ENCODE measurements at places on chromosomes 7 and 10.

- no peak for DNase-seq
These were observed 59.1 kb upstream of the ZNF32 start for GRCh38 chr10:43707770-43708169.

DNA sequence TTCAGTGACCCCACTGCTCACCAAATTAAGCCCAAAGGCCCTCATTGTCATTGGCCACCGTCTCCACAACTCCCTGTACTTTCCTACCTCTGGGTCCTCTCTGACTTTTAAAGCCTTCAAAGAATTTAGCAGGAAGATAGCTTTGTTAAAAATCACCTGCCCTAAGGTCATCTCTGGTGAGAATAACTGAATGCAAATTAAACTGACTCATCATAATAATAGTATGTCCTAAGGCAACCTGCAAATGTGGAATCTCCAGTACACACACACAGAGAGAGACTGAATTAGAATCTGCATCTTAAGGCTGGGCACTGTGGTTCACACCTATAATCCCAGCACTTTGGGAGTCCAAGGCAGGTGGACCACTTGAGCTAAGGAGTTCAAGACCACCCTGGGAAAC is 24.1 kb downstream of the OAT start:
- DNase-seq, result no peak

DNA sequence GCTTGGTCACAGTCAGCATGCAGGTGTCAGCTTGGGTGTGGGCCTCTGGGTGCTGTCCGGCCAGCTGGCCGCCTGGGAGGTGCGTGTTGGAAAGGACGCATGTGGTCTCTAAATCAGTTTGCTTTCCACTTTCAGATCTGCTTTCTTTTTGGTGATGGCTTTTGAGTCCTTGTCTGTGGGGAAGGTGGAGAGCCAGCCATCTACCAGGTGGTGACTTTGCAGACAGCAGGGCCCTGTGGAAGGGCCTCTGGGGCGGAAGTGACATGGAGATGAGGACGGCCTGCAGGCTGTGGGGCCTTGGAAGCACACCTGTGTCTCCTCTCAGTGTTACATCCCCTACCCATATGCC is 59.4 kb downstream of the WDR37 start:
- DNase-seq, result no peak

- no peak for DNase-seq
These were observed 819.6 kb upstream of the SORCS1 start for GRCh38 chr10:107984149-107984548.

- DNase-seq, result no peak
These were observed 977 bp downstream of the CACNB2 start for GRCh38 chr10:18140957-18141845.

DNA sequence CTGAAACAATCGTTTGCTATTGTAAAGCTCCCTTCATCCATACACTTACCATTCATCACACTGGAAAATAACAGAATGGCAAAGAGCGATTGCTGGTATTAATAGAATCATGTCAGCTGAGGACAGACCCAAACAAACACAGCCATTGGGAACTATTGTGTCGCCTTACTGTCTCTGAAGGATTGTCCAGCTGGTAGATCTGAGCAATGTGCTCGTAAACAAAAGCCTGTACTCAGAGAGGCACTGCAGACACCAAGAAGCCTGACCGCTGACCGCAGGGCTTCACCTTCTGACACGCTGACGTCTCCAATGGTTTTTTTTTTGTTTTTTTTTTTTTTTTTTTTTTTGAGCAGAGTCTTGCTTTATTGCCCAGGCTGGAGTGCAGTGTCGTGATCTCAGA is 151.0 kb upstream of the FRMD4A start:
- DNase-seq, result no peak

DNA sequence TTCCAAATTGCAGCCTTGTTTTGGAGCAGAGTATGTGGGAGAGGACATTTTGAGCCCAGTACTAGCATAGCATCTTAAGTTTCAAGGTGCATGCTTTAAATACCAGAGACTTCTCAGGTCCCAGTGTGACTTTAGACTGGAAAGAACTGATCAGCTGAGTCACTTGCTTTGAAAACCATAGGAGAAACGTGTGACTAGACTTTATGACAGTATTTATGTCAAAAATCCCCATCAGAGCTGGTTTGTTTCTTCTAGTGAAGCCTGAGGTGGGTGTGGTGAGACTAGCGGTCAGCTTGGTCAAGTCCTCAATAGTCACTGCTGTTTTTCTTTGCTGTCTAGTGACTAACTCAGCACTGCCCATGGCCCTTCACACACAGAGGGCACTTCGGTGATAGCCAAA is 724.2 kb downstream of the GATA3 start:
- no peak for DNase-seq

DNA sequence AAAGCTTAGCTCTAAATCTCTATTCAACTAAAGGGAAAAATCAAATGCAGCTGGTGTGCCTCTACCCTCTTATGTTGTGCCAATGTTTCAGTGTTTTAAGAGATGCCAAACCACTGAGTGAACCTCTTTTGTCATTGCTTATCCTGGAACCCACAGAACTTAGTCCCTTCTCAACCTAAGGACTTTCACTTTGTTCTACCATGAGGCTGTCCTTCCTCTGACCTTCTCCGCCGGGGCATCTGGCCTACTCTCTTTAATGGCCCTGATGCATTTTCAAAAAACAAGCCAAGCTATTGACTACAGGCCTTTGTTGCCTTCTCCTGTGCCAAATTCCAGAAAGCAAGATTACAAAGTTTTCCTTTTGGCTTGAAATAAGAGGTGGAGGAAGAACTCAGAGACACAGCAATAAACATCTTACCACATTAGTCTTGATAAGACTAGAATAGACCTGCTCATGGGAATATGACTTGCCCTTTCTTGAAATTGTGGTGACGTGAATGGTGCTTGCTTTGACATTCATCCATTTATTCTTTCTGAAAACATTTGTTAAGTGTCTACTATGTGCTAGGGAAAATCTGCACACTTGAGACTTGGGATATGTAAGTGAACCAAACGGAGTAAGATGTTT is 253.2 kb upstream of the SMIM30 start:
- no peak for DNase-seq

DNA sequence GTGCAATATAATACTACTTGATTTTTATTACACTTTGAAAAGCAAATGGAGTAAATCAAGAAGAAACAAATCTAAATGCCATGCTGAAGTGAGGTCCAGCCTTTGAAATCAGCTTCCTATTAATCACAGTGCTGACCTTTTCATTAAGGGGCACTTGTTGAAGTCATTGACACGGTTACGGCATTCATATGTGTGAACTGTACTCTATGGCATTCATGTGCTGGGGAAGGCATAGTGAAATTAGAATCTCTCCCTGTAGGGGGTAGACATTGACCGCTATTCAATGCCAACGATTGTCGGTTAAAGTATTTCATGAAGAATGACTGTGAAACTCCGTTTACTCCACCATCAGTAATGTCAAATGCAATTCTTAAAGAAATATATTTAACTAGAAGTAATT is 296.1 kb upstream of the SEMA3A start:
- no peak for DNase-seq

DNA sequence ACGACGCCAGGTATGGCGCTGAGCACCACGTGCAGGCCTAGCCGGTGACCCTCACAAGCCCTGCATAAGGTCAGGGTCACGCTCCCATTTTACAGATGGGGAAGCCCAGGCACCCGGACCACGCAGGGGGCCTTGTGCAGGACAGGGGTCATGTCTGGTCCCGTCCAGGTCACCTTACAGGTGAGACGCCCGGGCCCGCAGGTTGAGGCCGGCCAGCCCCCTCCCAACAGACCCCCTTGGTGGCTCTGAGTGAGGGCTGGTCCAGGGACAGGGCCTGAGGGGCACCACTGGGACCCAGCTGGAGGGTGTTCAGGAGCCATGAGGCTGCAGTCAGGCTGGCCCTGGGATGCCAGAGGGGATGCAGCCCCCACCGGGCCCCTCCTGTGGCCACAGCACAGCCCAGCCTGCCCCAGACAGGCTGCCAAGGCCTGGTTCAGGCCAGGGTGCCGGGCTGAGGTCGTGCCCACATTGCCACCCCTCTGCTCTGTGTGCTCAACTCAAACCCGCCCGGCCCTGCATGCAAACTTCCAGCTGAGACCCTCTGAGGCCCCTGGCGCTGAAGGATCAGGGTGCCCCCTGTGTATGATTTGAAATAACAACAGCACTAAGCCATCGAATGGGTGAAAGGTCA is 69.0 kb downstream of the PWWP2B start:
- no peak for DNase-seq

GRCh38 chr10:92742331-92743228 is 52.8 kb downstream of the HHEX start:
- no peak for DNase-seq

- no peak for DNase-seq
These were observed 11.7 kb downstream of the CASP2 start for GRCh38 chr7:143299840-143300239.

- DNase-seq, result peak; percentile 30
These were observed 99.5 kb downstream of the CAMK1D start for GRCh38 chr10:12448729-12449391.

- no peak for DNase-seq
These were observed 55.3 kb upstream of the KAT6B start for GRCh38 chr10:74771054-74771453.

DNA sequence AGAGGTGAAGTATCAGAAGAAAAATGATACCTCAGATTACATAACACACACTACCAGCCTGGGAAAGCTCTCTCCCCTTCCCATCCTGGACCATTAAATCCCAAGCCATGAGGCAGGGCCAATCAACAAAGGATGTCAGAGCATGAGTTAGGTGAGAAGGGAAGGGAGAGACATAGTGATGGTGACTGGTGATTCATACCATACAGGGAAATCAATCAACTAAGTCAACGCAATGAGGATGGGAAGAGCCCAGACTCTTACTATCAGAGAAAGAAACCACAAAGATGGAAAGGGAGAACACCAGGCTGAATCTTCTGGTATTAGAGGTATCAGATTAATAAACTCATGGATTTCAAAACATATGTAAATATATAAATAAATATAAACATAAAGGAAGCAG is 185.4 kb downstream of the KMT2E start:
- DNase-seq, result no peak

GRCh38 chr10:70115948-70116682 is 16.5 kb downstream of the AIFM2 start:
- DNase-seq, result no peak

DNA sequence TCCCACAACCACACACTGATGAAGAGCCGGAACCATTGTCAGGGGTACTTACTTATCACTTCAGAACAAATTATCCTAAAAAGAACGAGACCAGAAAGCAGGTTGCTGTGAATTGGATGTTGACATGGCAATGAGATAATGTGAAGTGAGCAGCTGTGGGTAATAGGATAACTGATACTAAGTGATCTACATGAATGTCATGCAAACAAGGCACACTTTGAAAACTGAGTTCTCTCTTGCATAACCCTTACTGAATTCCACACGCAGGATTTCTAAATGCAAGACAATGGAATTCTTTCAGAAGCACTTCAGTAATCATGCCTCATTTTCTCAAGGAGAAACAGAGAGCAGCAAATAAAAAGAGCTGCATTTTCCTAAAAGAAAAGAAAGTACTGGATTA is 242.5 kb upstream of the TMEM229A start:
- DNase-seq, result no peak

- DNase-seq, result no peak
These were observed 56.8 kb downstream of the PARP12 start for GRCh38 chr7:140005754-140006503.

- DNase-seq, result peak; percentile 4
These were observed 506.4 kb upstream of the C7orf33 start for GRCh38 chr7:148084138-148084537.

- no peak for DNase-seq
These were observed 558.7 kb upstream of the FOXK1 start for GRCh38 chr7:4123346-4123745.

GRCh38 chr7:102065226-102065625 is 221.4 kb upstream of the SH2B2 start:
- DNase-seq, result no peak

GRCh38 chr7:132295175-132295574 is 281.1 kb downstream of the PLXNA4 start:
- no peak for DNase-seq

GRCh38 chr7:150432915-150433892 is 17.2 kb upstream of the GIMAP8 start:
- no peak for DNase-seq

DNA sequence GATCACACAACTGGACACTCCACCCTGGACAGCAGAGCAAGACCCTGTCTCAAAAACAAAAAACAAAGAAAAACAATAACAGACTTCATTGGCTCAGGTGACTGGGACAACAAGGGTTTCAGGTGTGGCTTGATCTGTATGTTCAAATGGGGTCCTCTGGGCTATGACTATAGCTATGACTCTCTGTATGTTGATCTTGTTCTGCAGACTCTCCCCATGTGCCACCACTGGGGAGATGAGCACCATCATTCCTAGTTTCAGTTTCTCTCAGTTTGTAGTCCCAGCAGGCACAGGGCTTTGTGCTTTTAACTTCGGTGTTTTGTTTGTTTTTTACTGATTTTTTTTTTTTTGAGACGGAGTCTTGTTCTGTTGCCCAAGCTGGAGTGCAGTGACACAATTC is 53.8 kb downstream of the SUFU start:
- DNase-seq, result no peak

All from skeletal muscle cell (primary cell).